Hepatocyte (in vitro differentiated cells): ENCODE measurements at places on chromosomes 16 and 17.

GRCh38 chr17:9553181-9553580, 22.4 kb downstream of the STX8 start:
- no peaks in the 10 kb centered on the region for H3K36me3 ChIP-seq
- H3K27me3 ChIP-seq = no peaks in the 10 kb centered on the region
- DNase-seq = no peak

- H3K4me3 ChIP-seq = peak overlapping the region; percentile 60
- H3K27ac ChIP-seq = peak overlapping the region; percentile 92
- H3K27me3 ChIP-seq = no peaks in the 10 kb centered on the region
- peaks cover 5% of the 10 kb centered on the region for H3K4me1 ChIP-seq
- H3K36me3 ChIP-seq = no peaks in the 10 kb centered on the region
Measured at GRCh38 chr16:77723108-77723514, 797 bp downstream of the NUDT7 start.

DNA sequence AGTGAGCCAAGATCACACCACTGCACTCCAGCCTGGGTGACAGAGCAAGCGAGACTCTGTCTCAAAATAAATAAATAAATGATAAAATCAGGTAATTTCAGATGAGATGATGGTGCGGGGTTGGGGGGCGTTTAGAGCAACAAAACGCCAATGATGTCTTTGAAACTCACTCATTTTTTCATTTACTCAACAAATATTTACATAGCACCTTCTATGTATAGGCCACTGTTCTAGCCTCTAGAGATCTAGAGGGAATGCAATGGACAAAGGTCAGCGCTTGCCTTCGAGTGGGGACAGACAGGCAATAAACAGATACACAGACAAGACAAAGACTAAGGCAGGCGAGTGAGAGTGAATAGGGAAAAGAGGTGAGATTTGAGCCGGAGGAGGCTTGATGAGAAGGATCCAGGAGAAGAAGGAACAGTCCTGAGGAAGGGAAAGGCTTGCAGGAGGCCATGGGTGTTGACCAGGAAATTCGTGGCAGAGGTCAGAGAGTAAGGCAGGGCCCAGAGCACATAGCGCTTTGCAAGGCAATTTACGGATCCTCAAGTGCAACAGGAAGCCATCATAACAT, 14.1 kb downstream of the ALDH3A1 start:
- no peak overlapping the region for H3K4me3 ChIP-seq
- peaks cover 10% of the 10 kb centered on the region for H3K4me1 ChIP-seq
- H3K36me3 ChIP-seq = no peaks in the 10 kb centered on the region
- DNase-seq = no peak
- H3K27me3 ChIP-seq = no peaks in the 10 kb centered on the region
- no peak overlapping the region for H3K27ac ChIP-seq

DNA sequence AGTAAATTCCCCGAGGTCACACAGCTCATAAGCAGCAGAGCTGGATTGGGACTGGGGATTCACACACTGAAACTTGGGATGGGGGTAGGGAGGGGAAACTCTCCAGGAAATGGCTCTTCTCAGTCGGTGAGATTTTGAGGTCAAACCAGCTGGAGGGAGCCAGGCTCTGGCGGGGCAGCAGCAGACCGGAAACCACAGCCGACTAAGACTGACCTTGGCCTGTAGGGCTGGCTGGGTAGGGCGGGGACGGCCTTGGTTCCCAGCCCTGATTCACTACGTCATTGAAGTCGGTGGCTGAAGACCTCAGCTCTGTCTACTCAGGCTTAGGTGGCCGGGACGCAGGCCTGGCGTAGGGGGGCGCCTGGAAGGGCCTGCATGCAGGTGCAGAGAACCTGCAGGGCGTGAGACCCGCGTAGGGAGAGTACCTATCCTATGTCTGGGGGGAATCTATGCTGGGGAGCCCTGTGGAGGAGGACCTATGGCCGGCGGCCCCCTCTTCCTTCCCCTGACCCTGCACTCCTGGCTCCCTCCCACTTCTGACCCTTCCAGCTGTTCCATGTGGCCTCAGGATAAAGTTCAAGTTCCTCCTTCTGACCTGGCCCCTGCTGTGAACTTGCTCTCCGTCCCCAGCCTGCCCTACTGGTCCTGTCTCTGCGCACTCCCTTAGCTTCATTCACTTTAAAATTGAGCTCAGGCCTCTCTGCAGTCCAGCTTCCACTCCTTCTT, 11.9 kb upstream of the SLC4A1 start:
- no peak overlapping the region for H3K27ac ChIP-seq
- no peaks in the 10 kb centered on the region for H3K27me3 ChIP-seq
- H3K4me1 ChIP-seq = no peaks in the 10 kb centered on the region
- no peaks in the 10 kb centered on the region for H3K36me3 ChIP-seq

DNA sequence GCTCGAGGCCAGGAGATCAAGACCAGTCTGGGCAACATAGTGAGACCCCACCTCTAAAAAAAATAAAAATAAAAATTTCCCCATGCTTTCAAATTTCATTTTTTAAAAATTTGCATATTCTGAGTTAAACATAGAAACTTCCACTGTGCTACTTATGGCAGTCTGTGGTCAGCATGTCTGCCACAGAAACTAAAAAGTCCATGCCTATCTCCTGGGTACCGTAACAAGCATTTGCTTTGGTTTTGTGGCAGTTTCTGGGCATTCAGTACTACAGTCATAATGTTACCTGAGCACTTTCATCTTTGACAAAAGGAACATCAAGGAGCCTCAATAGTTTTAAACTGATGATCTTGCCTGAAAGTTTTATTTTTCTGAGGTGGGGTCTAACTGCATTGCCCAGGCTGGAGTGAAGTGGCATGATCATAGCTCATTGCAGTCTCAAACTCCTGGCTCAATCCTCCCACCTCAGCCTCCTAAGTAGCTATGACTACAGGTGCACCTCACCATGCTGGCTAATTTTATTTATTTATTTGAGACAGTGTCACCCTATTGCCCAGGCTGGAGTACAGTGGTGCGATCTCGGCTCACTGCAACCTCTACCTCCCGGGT, 13.2 kb upstream of the ITGA2B start:
- no peaks in the 10 kb centered on the region for H3K27me3 ChIP-seq
- no peak overlapping the region for H3K27ac ChIP-seq
- no peaks in the 10 kb centered on the region for H3K36me3 ChIP-seq
- no peak for DNase-seq
- H3K4me3 ChIP-seq = no peak overlapping the region

GRCh38 chr17:77211681-77212080, 70.9 kb downstream of the SEC14L1 start:
- H3K36me3 ChIP-seq = no peaks in the 10 kb centered on the region
- no peak overlapping the region for H3K4me3 ChIP-seq
- no peak overlapping the region for H3K27ac ChIP-seq
- DNase-seq = no peak
- H3K27me3 ChIP-seq = no peaks in the 10 kb centered on the region

- no peak overlapping the region for H3K4me3 ChIP-seq
- H3K4me1 ChIP-seq = no peaks in the 10 kb centered on the region
- H3K27me3 ChIP-seq = no peaks in the 10 kb centered on the region
- no peak for DNase-seq
- H3K27ac ChIP-seq = peak overlapping the region; percentile 29
Measured at GRCh38 chr17:60902399-60902798, 224.7 kb downstream of the BCAS3 start.

GRCh38 chr16:3638916-3639644, 15.4 kb upstream of the DNASE1 start:
- no peaks in the 10 kb centered on the region for H3K36me3 ChIP-seq
- H3K4me3 ChIP-seq = no peak overlapping the region
- no peak for DNase-seq
- H3K27me3 ChIP-seq = no peaks in the 10 kb centered on the region

GRCh38 chr16:24999856-25000461, 15.2 kb downstream of the ARHGAP17 start:
- no peaks in the 10 kb centered on the region for H3K36me3 ChIP-seq
- no peak overlapping the region for H3K4me3 ChIP-seq
- peaks cover 15% of the 10 kb centered on the region for H3K4me1 ChIP-seq
- DNase-seq = peak; percentile 70

GRCh38 chr16:65831903-65832666, 534.4 kb upstream of the CDH5 start:
- no peaks in the 10 kb centered on the region for H3K27me3 ChIP-seq
- H3K4me3 ChIP-seq = no peak overlapping the region
- H3K4me1 ChIP-seq = peaks cover 8% of the 10 kb centered on the region
- H3K36me3 ChIP-seq = no peaks in the 10 kb centered on the region
- no peak for DNase-seq

GRCh38 chr16:65116216-65116615, 5.6 kb downstream of the CDH11 start:
- no peaks in the 10 kb centered on the region for H3K36me3 ChIP-seq
- H3K4me1 ChIP-seq = peaks cover 28% of the 10 kb centered on the region
- peaks cover 6% of the 10 kb centered on the region for H3K27me3 ChIP-seq
- H3K27ac ChIP-seq = no peak overlapping the region
- no peak for DNase-seq
- H3K4me3 ChIP-seq = no peak overlapping the region

GRCh38 chr16:85369741-85370528, 243.2 kb upstream of the GSE1 start:
- peak overlapping the region; percentile 40 for H3K27ac ChIP-seq
- no peak overlapping the region for H3K4me3 ChIP-seq
- H3K4me1 ChIP-seq = peaks cover 35% of the 10 kb centered on the region
- no peaks in the 10 kb centered on the region for H3K27me3 ChIP-seq
- peak; percentile 61 for DNase-seq

- peaks cover 24% of the 10 kb centered on the region for H3K4me1 ChIP-seq
- H3K36me3 ChIP-seq = no peaks in the 10 kb centered on the region
- no peak overlapping the region for H3K27ac ChIP-seq
- DNase-seq = no peak
Measured at GRCh38 chr17:27566671-27567562, 64.1 kb upstream of the LGALS9 start.

GRCh38 chr16:71672803-71673581, 47.0 kb downstream of the MARVELD3 start:
- H3K27ac ChIP-seq = no peak overlapping the region
- no peaks in the 10 kb centered on the region for H3K27me3 ChIP-seq
- peaks cover 17% of the 10 kb centered on the region for H3K4me1 ChIP-seq
- H3K4me3 ChIP-seq = no peak overlapping the region
- DNase-seq = no peak

- no peaks in the 10 kb centered on the region for H3K4me1 ChIP-seq
- H3K36me3 ChIP-seq = no peaks in the 10 kb centered on the region
- no peak overlapping the region for H3K27ac ChIP-seq
- DNase-seq = no peak
- H3K27me3 ChIP-seq = no peaks in the 10 kb centered on the region
Measured at GRCh38 chr17:66775271-66775670, 59.6 kb upstream of the CACNG5 start.

DNA sequence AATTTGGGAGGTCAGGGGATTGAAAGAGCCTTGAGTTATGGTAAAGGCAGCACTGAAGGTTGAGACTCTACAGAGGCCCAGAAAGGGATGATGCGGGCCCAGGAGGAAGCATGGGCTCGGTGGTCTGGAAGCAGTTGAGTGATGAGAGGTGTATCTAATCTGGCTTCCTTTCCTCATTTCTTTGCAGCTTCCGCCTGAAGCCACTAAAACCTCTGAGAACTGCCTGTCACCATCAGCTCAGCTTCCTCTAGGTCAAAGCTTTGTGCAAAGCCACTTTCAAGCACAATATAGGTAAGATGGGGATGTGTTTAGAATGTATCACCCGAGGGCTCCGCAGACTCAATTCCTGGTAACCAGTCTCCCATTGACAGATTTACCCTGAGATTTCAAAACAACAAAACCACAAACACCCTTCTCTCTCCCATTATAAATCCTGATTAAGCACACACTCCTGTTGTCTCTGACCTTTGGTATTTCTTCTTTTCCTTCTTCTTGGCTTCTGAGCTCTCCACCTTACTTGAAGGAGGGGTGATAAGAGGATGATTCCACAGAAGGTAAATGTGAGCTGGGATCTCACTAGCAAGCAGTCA, 21.2 kb downstream of the USP43 start:
- no peaks in the 10 kb centered on the region for H3K36me3 ChIP-seq
- H3K4me3 ChIP-seq = no peak overlapping the region
- H3K27ac ChIP-seq = no peak overlapping the region
- no peak for DNase-seq
- peaks cover 3% of the 10 kb centered on the region for H3K4me1 ChIP-seq

DNA sequence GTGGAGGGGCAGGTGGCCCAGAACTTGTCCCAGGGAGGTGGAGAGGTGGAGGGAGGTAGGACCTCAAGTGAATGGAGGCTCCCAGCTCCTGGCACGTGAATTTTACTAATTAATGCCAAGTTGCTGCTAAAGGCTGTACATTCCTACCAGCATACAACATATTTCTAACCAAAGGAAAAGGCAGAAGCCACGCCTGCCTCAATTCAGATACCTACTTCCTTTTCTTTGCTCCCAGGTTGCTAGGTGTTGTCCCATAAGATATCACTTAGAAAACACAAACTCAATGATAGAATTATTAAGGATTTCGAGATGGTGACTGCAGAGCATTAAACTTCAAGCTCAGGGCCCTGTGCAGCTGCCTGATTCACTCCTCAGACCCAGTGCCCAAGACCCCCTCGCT, 20.5 kb upstream of the SMPD3 start:
- H3K27ac ChIP-seq = no peak overlapping the region
- no peaks in the 10 kb centered on the region for H3K4me1 ChIP-seq
- H3K27me3 ChIP-seq = no peaks in the 10 kb centered on the region
- no peak for DNase-seq
- H3K36me3 ChIP-seq = no peaks in the 10 kb centered on the region

GRCh38 chr16:49724774-49725173, 131.1 kb downstream of the ZNF423 start:
- H3K36me3 ChIP-seq = no peaks in the 10 kb centered on the region
- no peak overlapping the region for H3K4me3 ChIP-seq
- H3K27me3 ChIP-seq = no peaks in the 10 kb centered on the region
- no peaks in the 10 kb centered on the region for H3K4me1 ChIP-seq
- H3K27ac ChIP-seq = no peak overlapping the region

- H3K27ac ChIP-seq = peak overlapping the region; percentile 96
- no peaks in the 10 kb centered on the region for H3K27me3 ChIP-seq
- DNase-seq = no peak
- H3K4me1 ChIP-seq = peaks cover 14% of the 10 kb centered on the region
Measured at GRCh38 chr16:84117494-84117843, 727 bp upstream of the MBTPS1 start.

- peak; percentile 85 for DNase-seq
- H3K36me3 ChIP-seq = no peaks in the 10 kb centered on the region
- no peaks in the 10 kb centered on the region for H3K27me3 ChIP-seq
- H3K4me3 ChIP-seq = no peak overlapping the region
Measured at GRCh38 chr17:2347805-2348685, 10.7 kb downstream of the SGSM2 start.

DNA sequence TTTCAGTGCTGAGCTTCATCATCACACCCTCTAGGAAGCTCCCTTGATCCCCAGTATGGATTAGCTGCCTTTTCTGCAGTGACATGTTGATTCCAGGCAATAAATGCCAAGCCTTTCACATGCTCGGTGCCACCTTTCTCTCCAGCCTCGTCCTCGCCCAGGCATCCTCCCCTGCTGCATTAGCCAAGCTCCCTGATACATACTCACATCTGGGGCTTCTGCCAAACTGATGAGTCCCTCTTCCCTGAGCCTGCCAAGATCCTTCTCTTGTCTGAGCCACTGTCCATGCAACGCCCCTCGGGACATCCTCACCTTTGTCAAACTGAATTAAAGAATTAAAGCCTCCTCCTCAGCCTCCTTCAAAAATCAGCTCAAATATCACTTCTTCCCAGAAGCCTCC, 538.5 kb upstream of the CDH11 start:
- no peak for DNase-seq
- H3K4me1 ChIP-seq = peaks cover 6% of the 10 kb centered on the region
- no peak overlapping the region for H3K4me3 ChIP-seq
